ENCODE measurements at places on chromosomes 5 and 9. TPM values are rescaled to one million over a fixed set of nuclear protein-coding genes. Genes with fewer than 3 reads are reported as not detected.

FAM169A gene
- not detected for polyA plus RNA-seq

ANXA6 gene
- polyA plus RNA-seq, result 7.2 TPM

ARHGEF28 gene
- 2.0 TPM for polyA plus RNA-seq

TARS1 gene
- polyA plus RNA-seq, result 63.8 TPM

SLC6A19 gene
- 139 TPM for polyA plus RNA-seq

GLIPR2 gene
- 3.4 TPM for polyA plus RNA-seq

All from small intestine (tissue), 16 donors.